ENCODE measurements at places on chromosomes 13 and 19.

DNA sequence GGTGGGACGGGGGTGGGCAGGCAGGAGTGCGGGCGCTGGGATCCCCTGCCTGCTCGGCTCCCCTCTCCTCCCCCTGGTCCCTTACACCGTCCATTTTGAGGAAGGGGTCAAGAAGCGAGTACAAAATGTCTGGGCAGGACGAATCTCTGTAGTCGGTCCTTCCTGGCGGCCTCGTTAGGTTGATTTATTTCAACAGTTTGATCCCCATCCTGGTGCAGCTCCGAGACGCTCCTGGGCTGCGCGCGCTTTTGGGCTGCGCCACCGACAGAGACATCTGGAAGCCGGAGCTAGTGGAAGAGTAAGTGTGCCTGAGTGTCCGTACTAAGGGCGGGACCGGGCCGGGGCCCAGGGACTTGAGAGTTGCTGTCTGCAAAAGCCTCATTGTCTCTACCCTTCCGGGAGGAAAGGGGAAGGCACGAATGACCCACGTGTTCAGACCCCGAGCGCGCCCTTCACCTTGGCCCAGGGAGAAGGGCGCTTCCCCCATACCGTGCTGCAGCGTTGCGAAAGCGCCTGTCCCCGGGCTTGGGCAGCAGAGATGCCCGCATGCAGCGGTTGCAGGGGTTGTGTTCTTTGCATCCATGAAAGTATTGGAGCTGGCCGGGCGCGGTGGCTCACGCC is 1.8 kb downstream of the ZNF114 start:
- DNase-seq = no peak

- DNase-seq = no peak
Measured at GRCh38 chr13:113929628-113930615, 44.0 kb downstream of the C13orf46 start.

GRCh38 chr19:41540041-41540695 is 35.8 kb upstream of the CEACAM21 start:
- no peak for DNase-seq

DNA sequence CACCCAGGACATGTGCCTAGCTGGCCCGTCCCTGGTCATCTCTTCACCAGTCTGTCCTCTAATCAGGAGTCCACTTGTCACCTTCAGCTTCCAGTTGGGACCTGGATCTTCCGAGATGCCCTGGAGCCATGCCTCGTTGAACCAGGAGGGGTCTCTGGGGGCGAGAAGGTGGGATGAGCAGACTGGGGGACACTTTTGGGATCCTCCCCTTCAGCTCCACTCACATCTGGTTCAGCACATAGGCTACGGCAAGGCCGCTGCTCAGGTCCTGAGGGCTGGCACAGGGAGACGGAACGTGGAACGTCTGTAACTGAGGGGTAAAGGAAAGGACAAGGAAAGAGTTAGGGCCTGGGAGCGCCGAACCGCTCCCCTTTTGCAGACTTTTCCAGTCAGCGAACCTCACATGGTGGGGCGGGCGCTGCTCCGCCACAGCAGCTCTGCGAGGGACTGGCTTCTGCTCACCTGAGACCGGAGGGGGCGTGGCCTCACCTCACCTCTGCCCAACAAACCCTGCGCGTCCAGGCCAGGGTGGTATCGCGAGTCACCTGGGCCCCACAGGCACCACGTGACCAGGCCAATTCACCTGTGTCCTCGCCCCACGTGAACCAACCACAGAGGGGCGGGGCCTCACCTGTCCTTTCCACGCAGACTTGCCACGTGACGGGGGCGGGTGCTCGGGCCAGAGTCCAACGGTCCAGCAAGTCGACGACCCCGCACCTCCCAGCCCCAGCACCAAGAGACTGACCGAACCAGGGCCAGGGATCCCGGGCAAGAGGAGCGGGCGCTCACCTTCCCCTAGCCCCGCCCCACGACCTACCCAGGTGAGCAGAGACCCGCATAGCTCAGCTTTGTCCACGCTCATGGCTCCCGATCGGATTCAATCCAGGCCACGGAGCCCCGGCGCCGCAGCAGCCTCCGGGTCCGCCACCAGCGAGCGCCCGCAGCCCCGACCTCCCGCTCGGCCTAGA is at the start of gene HOOK2:
HOOK2 (minus strand) TSS at position 965 of the 968 bp plus-strand sequence; CDS start at position 862, 103 bp downstream.
- no peak for DNase-seq

DNA sequence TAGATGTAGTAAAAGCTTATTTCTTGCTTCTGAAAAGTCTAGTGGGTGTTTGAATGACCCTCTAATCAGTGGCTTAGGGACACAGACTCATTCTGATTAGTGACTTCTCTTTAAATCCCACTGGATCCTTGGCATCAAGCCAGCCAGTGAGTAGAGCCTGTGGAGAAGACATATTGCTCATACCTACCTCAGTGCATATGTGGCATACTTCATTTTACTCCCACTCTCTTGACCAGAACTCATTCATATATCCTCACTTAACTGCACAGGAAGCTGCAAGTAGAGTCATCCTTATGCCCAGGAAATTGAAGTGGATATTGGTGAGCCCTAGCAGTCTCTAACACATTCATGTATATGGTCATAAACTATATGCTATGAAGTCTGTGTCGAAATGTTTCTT is 148.3 kb downstream of the PDS5B start:
- DNase-seq = no peak

DNA sequence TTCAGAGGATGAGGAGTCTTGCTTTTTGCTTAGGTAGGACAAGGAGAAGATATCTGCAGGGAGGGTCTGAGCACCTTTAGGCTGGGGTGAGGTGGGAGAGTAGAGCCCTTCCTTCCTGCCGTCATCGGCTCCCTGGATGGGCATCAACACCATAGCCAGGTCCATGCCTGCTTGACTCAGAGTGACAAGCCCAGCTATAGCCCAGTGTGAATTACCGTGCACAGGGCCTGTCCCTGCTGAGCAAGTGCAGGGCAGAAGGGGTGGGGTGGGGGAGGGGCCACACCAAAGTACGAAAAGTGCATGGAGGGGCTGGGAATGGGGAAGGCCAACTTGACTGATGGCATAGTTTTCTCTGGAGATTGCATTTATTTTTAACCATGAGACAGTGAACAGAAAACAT is 30.3 kb upstream of the RNF113B start:
- DNase-seq = no peak
